Astrocyte (in vitro differentiated cells and primary cell): ENCODE measurements at places on chromosomes 7 and 10.

- DNase-seq = peak; percentile 68
These were observed 34.3 kb downstream of the TPST1 start for GRCh38 chr7:66239467-66239856.

GRCh38 chr7:106178593-106179134, 66.6 kb upstream of the SYPL1 start:
- DNase-seq = peak; percentile 36

GRCh38 chr10:5491477-5491876, 7.9 kb downstream of the CALML5 start:
- no peak for DNase-seq

- no peak for DNase-seq
These were observed 4.7 kb upstream of the PAX2 start for GRCh38 chr10:100740476-100741377.

- peak; percentile 42 for DNase-seq
These were observed 711.2 kb downstream of the GRID1 start for GRCh38 chr10:85655411-85655810.

DNA sequence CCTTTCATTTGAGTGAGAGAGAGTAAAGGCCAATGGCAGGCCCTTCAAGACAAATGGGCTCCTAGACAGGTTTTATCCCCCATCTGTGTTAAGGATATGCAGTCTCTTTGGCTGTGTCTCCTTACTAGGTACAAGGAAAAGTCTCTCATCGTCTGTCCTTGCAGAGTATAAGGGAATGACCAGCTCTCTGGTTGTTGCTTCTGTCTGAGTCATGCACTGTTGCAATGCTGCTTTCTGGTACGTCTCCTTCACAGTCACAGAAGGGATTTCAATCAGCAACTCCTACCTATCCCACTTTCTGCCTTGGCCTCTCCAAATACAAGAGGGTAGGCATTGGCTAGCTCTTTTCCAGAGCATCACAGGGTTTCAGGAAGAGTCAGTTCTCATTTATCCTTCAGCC, 48.1 kb downstream of the CTTNBP2 start:
- DNase-seq = peak; percentile 77

DNA sequence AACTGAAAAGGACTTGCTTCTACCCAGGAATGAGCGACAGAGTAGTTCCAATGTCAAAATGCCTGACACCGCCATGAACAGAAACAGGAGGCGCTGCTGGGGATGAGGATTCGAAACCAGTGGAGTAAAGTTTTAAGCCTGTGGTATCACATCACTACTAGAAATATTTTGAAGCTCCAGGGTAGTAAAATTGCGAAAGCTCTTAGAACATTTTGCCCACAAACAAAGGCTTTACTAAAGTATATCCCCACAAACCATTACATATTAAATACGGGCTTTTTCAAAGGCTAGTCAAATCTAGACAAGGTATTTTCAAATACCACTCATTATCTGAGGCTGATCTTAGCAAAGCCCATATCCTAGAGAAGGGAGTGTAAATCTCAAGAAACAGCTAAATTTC, 2.4 kb downstream of the PRDX3 start:
- DNase-seq = no peak

DNA sequence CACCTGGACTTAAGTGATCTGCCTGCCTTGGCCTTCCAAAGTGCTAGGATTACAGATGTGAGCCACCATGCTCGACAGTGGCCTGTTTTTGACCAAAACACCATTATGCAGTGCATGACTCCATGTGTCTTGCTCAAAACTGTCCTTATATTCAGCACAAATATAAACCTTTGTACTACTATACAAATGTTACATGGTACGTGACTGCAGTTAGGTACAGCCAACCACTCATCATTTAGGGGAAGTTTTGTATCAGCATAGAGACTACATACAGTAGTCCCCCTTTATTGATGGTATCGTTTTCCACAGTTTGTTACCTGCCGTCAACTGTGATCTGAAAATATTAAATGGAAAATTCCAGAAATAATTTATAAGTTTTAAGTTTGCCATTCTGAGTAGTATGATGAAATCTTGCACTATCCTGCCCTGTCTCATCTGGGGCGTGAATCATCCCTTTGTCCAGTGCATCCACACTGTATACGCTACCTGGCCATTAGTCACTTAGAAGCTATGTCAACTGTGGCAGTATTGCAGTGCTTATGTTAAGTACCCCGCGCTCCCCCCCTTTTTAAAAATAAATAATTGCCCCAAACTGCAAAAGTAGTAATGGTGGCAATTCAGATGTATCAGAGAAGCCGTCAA, 23.3 kb upstream of the ZNF282 start:
- no peak for DNase-seq

DNA sequence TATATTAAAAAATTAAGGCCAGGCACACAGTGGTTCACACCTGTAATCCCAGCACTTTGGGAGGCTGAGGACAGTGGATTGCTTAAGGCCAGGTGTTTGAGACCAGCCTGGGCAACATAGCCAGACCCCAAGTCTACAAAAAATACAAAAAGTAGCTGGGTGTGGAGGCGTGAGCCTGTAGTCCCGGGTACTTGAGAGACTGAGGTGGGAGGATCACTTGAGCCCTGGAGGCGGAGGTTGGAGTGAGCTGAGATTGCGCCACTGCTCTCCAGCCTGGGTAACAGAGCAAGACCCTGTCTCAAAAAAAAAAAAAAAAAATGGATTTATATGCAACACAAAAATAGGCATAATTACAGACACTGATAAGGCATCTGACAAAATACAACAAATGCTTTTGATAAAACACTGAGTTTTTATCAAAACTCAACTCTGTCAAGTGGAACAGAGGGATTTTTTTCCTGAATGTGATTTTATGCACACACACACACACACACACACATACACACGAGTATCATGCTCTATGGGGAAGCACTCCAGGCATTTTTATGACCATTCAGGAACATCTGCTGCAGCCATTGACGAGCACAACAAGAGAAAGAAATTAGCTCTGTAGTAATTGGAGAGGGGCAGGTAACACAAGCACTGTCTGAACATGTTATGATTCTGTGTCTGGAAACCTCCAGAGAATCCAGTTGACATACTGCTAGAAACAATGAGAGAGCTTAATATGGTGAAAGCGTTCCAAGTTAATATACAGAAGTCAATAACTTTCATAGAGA, 193.1 kb downstream of the WDR37 start:
- no peak for DNase-seq

- no peak for DNase-seq
These were observed 332.0 kb downstream of the RPS24 start for GRCh38 chr10:78365694-78366093.

DNA sequence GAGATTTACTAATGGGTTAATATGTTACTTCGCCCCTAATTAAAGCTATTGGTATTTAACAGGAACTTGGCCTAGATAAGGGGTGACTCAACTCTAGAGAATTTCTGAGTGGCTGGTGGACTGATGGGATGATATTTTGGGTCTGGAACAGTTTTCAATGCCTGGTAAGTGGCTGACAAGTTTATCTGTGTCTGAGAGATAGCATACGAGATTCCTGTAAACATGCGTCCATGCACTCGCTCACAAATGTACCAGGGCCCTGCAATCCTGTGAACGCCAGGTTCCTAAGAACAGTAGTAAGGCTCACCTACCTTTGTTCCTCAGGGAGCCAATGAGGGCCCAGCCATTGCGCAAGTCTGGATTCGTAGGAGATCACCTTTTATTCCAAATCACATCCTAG, 683.8 kb upstream of the ANKRD30A start:
- peak; percentile 35 for DNase-seq

DNA sequence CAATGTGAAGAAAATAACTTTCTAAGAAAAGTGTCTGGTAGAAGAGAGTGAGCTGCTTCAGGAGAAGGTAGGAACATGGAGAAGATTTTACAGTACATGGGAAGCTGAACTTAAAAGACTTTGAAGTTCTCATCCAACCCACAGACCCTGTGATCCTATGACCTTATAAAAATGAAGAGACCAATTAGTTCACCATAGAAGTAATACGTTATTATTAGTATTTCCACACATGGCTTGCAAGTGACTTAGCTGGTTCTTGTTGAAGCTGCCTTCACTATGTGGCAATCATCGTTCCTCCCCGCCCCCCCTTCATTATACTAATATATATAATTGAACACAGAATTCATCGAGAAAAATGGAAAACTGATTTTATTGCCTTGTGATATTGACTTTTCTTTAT, 129.1 kb downstream of the SND1 start:
- DNase-seq = no peak

GRCh38 chr10:117720931-117721835, 178.6 kb downstream of the EMX2 start:
- DNase-seq = no peak

GRCh38 chr10:19518632-19519031, 297.6 kb upstream of the PLXDC2 start:
- DNase-seq = no peak

DNA sequence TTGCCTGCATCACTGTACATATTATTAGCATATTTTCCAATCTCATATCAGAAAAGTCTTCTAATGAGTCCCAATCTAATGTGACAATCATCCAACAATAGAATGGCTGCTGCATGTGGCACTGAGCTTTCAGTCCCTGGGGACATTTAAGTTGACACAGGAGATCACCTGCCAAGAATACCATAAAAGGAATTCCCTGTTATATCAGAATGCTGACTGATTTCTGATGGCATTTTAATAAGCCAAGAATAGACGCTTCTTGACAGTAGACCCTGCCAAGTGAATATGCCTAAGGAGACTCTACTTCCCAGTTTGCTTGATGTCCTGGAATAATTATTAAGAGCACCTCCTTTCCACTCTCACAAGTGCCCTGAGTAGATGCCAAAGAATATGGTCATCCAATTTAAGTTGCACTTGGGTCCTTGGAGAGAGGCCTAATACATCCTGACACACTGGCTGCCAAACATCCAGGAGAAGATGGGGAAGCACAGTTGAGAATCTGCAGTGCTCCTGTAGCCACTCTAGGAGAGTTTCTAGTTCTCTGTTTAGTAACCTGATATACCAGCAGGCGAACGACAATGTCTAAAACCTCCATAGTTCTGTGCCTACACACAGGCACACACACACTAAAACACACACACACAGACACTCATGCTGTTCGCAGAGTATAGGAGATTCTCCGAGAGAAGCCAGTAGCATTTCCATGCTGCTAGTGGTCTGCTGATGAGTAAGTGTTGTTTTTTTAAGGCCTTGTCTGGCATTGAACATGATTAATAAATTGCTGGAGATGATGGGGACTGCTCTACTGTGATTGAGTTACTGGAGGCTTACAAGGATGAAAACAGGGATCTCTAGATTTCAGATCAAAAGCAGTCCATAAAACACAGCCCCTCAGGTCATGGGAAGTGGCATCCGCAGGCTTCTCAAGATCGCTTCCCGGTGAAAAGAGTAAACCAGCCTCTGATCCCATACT, 369.6 kb downstream of the KCNMA1 start:
- peak; percentile 71 for DNase-seq

GRCh38 chr7:77561352-77561751, 24.3 kb downstream of the PTPN12 start:
- no peak for DNase-seq

DNA sequence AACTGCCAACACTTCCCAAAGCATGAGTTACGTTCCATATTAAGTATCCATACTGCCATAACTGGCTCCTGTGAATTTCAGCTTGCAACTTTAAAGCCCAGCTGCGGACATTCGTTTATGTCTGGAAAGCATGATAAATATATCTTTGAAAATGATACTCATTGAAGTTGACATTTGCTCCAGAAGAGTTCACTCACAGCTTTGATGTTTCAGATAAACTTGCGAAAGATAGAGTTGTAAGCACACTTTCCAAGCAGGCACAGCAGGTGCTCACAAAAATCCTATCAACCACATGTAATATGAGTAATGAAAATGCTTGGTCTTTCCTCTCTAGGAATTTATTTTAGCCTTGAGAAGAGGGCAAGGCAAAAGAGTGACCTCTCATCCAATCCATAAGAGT, 4.5 kb downstream of the CHCHD3 start:
- no peak for DNase-seq

- DNase-seq = no peak
These were observed 97.3 kb downstream of the GRB10 start for GRCh38 chr7:50685135-50686065.

GRCh38 chr10:23512355-23513058, 73.6 kb downstream of the OTUD1 start:
- peak; percentile 3 for DNase-seq

GRCh38 chr7:134920026-134920753, 66.1 kb upstream of the AGBL3 start:
- peak; percentile 79 for DNase-seq

GRCh38 chr10:102112210-102112817, 7.9 kb downstream of the LDB1 start:
- no peak for DNase-seq

DNA sequence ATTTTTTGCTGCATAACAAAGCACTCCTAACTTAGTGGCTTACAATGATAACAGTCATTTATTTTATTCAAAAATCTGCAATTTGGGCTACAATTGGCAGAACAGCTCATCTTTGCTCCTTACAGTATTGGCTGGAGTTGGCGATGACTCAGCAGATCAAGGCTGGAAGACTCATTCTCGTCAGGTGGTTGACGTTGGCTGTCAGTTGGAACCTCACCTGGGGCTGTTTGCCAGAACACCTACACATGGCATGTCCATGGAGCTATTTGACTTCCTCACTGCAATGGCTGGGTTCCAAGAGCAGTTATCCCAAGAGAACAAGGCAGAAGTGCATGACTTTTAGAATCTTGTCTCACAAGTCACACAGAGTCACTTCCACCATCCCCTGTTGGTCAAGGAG, 75.1 kb downstream of the NOD1 start:
- DNase-seq = no peak

- DNase-seq = no peak
These were observed 1.7 kb downstream of the NXPH1 start for GRCh38 chr7:8435095-8435494.

- DNase-seq = peak; percentile 92
These were observed 277.1 kb downstream of the SNX13 start for GRCh38 chr7:17663061-17663675.

DNA sequence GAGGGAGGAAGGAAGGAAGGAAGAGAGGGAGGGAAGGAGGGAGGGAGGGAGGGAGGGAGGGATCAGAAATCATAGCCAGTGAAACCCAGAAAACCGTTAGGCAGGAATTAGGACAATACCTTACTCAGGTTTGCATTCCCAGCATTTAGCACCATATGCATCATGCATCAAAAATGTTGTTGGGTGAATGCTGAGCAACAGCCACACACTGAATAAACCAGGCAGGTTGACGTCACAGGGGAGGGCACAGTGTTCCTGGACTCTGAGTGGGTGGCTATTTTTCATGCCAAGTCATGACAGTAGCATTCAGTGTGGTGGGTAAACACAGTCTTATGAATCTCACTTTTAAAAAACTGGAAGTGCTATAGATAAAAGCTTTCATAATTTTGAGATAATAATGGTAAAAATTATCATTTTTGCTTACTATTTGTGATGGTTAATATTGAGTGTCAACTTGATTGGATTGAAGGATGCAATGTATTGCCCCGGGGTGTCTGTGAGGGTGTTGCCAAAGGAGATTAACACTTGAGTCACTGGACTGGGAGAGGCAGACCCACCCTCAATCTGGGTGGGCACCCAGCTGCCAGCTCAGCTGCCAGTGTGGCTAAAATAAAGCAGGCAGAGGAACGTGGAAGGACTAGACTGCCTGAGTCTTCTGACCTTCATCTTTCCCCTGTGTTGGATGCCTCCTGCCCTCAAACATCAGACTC, 199.1 kb upstream of the PRKCQ start:
- DNase-seq = peak; percentile 97
